ENCODE measurements at places on chromosomes 16 and 17.

DNA sequence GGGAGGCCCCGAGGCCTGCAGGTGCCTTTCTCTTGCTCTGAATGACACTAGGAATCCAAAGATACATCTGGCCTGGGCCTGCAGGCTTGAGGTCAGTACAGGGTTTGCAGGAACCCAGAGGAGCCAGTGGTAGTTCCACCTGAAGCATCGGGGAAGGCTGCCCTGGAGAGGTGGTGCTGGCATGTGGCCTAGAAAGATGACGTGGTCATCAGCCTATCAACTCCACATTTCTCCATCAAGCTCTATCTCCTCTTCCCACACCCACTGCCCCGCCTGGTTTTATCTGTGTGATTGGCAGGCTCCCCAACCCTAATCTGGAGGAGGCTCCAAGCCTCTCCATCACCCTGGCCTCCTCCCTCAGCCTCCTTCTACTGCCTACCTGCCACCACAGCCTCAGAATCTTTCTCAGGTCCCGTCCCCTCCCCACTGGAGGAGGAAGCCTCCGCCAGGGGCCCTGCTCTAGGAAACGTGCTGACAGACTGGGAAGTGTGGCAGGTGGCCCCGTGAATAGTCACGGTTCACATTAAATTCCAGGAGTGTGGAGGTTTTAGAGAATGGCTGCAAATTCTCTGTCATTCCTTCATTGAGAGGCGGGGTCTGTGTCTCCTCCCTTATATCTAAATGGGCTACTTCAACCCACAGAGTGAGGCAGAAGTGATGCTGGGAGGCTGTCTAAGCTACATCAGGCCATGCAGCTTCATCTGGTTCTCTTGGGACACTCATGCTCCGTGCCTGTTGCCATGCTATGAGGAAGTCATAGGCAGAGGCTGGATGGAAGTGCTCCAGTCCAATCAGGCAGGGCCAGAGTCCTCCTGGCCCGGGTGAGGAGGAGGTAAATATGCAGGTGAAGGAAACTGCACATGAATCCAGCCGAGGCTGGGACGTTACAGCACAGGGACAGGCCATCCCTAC lies 11.4 kb upstream of the MAP2K3 start:
- no peak for DNase-seq

DNA sequence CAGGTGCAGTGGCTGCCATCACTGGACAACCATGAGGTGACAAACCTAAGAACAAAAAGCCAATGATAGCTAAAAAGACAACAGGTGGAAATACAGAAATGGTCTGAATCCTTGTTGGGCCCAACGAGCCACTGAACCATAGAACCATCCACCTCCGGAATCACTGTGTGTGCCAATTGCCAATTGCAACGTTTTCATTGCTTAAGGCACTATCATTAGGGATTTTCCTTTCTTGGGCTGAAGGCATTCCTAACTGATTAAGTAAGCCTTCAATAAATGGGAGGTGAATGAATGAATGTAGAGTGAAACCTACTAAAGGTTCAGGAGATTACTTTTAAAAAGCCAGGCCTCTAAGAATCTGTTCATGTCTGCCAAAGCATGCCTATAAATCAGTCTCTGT lies 3.6 kb downstream of the USP31 start:
- DNase-seq = no peak

- no peak for DNase-seq
These were observed 1.5 kb upstream of the MARF1 start for GRCh38 chr16:15644267-15644961.

- no peak for DNase-seq
These were observed 120.6 kb upstream of the CACNG5 start for GRCh38 chr17:66714046-66715023.

GRCh38 chr16:67248401-67249177 lies at the start of gene SLC9A5:
Gene SLC9A5, plus strand, starts transcription at chr16:67248979. Its CDS starts 36 bp downstream, at chr16:67249015.
- no peak for DNase-seq

DNA sequence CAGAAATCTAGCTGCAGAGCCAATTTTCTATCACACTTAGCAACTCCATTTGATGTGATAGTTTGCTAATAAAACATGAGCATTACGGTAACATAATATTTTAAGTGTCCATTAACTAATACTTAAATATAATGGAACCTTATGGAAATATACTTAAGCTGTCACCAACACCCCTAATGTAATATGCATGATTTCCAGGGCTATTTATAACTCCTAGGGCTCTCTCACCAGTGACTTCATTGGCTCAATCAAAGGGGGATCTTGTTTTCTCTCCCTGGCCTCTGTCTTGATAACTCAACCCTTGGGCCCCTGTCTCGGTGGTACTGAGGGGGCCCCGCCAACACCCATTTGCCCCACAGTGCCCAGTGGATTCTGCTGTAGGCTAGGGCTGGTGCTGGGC lies 170.4 kb downstream of the SALL1 start:
- no peak for DNase-seq

DNA sequence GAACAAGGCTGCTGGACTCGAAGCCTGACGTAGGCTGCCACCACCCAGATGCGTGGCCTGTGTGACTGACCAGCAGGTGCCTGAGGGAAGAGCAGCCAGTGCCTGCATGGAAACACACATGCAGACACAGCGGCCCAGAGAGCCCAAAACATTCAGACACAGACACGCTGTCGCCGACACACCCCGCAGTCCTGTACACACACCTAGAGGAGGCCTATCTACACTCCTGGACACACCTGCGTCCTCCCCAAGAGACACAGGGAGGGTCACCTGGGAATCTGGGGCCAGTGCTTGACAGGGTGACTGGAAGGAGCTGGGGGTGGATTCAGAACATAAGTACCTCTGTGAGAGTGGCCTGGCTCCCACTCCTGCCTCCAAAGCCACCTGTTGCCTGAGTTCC lies 6.1 kb upstream of the TSPOAP1 start:
- no peak for DNase-seq

DNA sequence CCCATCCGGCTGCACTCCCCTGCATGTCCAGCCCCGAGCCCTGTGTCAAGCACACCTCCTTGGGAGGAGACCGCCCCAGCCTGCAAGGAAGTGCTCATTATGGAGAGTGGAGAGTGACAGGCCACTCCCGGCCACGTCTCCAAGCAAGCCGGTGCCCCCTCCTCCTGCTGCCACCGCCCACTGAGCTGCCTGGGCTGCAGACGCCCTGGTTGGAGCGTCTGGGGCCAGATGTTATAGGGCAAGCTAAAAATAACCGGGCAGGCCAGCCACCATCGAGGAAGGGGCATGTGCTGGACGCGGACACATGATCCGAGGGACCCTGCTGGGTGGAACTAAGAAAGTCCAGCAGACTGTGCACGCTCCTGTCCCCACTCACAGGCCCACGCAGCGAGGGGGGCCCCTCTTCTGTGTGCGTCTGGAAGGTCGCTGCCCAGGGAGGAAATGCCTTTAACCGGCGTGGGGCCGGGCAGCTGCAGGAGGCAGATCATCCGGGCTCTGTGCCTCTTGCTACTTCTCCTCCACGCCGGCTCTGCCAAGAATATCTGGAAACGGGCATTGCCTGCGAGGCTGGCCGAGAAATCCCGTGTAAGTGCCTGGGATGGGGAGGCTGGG lies at the start of gene WFDC1:
WFDC1 (plus strand) TSS at position 348 of the 612 bp plus-strand sequence; CDS start at position 442, 94 bp downstream.
- no peak for DNase-seq

DNA sequence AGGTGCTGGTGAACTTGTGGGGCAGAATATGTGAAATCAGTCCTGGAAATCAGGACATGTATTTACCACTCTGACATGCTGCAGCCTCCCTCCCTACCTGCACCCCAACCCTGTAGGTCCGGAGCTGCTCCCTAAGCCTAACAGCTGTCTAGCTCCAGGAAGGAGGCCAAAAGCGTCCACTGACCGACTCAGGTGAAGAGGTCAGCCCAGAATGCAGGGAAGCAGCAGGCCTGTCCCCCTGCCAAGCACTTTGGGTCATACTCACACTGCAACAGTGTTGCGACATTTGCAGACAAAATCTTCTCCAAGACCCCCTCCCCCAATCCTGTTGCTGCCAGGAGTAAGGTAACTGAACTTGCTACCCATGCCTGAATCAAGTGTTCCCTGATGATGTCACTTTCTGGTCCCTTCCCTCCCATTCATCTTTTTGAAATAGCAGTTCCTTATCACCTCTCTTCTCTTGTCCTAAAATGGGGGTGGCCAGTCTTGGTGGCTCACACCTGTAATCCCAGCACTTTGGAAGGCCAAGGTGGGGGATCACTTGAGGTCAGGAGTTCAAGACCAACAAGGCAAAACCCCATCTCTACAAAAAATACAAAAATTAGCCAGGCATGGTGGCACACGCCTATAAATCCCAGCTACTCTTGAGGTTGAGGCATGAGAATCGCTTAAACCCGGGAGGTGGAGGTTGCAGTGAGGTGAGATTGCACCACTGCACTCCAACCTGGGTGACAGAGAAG lies 1.3 kb upstream of the ACLY start:
- no peak for DNase-seq

- no peak for DNase-seq
These were observed 32.4 kb downstream of the KCNJ16 start for GRCh38 chr17:70107441-70107840.

DNA sequence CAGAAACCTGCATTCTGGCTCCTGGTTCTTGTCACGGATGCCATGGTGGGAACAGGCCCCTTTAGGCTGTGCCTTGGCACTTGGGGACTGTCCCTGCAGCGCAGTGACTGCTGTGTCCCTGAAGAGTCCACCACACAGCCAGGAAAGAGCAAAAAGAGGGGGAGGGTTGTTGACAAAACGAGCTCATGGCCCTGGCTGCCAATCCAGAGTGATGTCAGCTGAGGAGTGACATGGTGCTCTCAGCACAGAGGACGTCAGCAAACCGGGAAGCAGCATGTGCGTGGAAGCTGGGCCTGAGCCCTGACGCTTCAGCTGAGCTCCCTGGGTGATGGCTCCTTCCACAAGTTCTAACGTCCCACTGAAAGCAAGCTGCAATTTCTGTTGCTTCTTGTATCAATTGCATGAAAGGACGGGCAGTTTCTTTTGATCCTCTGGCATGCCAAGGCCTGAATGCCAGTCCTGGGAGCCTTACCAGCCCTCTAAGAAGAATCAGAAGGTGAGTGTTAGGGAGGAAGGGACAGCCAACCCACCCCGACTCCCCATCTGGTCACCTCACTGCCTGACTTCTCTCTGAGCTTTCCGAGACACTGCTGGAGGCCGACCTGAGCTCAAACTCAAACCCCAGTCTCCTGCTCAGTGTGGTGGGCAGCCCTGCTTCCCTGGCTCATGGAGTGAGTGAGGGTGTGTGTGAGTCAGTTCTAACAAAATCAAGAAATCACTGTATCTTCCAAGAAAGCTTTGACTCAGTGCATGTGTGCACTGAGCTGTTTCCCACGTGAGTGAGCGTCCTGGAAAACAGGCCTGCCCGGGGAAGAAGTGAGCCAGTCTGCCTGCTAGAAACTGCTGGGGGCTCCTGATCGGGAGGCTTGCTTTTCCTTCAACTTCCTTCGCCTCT lies 14.7 kb upstream of the WNT3 start:
- DNase-seq = no peak

DNA sequence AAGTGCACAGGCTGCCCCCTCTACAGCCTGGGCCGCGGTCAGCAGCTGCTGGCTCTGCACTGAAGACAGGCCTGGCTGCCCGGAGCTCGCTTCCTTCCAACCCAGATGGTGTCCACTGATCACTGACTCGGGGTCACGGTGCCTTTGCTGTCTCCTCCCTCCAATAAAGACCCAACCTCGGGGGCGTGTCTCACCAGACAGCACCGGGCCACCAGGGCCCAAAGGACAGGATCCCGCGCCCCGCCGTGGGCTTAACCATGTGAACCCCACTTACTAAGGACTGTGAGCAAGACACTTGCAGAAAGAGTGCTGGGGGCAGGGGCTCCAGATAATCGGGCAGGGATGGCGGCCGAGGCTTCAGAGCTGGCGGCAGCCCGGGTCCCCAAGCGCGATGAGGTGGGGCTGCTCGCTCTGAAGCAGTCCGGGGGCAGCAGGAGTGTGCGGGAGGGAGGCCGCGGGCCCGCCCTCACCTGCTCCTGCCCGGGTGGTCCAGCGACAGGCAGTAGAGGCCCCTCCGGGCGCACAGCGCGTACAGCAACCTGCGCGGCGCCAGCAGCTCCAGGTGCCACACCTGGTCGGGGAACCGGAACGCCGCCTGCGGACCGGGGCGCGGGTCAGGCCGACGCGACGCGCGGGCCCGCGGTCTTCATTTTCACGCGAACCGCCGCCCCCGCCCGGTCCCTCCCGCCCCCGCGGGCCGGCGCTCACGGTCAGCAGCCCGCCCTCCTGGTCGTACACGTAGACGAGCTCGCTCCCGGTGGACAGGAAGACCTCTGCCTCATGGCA lies 502 bp downstream of the FAAP100 start:
- no peak for DNase-seq

GRCh38 chr17:63993368-63993985 lies 4.7 kb upstream of the PRR29 start:
- DNase-seq = no peak

- DNase-seq = no peak
These were observed 15.0 kb downstream of the HS3ST6 start for GRCh38 chr16:1903220-1903574.

DNA sequence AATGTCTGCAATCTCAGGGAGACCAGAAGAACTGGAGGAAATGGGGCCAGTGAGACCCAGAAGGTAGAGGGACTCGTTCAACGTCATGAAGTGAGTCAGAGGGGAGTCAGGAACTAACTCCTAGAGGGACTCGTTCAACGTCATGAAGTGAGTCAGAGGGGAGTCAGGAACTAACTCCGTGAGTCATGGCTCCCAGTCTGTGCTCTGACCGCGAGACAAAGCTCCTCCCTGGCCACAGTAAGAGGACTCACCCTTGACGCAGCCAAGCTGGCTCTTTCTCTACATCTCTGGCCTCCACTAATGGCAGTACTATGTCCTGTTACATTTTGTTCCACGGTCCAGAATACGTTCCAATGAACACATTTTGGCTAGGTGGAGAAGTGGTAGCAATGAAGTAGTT lies 902.5 kb downstream of the KCNJ2 start:
- DNase-seq = no peak

- DNase-seq = no peak
These were observed 138.7 kb downstream of the GAS7 start for GRCh38 chr17:10059684-10060211.

- no peak for DNase-seq
These were observed 37.7 kb upstream of the ABCA6 start for GRCh38 chr17:69179227-69179952.

- no peak for DNase-seq
These were observed 185.0 kb upstream of the COX10 start for GRCh38 chr17:13884347-13884746.

GRCh38 chr17:60846175-60846574 lies 168.5 kb downstream of the BCAS3 start:
- DNase-seq = no peak

DNA sequence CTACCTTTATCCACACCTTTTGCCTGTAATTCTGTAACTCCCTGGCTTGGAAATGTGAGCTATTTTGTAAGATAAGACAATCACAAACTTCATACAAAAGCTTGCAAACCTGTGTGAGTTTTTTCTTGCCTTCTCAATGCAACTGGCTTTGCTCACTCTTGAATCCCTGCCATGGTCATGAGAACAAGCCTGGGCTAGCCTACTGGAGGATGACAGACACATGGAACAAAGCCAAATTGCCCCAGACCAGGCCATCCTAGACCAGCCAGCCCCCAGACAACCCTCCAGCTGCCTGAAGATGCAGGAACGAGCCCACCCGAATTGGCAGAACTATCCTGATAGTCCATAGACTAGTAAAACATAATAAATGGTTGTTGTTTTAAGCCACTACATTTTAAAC lies 466.6 kb upstream of the ERCC4 start:
- DNase-seq = no peak

- DNase-seq = no peak
These were observed 63.4 kb downstream of the ADCY9 start for GRCh38 chr16:4052801-4053293.

Data from activated CD4-positive, CD25-positive, alpha-beta regulatory T cell (primary cell).